ENCODE measurements at places on chromosomes 3 and 15.

GRCh38 chr3:127170814-127171213, 22.1 kb upstream of the PRR23E start:
- no peak for DNase-seq

- no peak for DNase-seq
Measured at GRCh38 chr3:128846486-128846891, 32.9 kb upstream of the ACAD9 start.

DNA sequence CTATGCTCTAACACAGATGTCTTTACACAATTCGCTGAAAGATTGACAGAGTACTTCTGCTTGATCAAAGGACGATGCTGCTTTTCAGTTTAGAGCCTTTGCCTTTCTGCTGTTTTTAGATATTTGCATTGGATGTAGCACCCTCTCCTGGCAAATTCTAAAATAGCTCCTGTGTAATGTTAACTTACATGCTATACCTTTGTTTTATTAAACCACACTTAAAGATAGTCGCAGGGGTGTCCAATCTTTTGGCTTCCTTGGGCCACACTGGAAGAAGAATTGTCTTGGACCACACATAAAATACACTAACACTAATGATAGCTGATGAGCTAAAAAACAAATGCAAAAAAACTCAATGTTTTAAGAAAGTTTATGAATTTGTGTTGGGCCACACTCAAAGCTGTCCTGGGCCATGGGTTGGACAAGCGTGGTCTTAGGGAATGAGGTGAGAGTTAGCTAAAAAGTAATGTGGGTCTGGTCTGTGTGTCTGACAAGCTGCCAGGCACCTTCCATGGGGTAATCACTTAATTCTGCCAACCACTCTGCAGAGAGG, 62.9 kb downstream of the ATG7 start:
- peak; percentile 9 for DNase-seq

- DNase-seq, result no peak
Measured at GRCh38 chr3:108757404-108757982, at the start of gene RETNLB. Gene RETNLB, minus strand, starts transcription at chr3:108757410. Its CDS starts 225 bp downstream, at chr3:108757185.

DNA sequence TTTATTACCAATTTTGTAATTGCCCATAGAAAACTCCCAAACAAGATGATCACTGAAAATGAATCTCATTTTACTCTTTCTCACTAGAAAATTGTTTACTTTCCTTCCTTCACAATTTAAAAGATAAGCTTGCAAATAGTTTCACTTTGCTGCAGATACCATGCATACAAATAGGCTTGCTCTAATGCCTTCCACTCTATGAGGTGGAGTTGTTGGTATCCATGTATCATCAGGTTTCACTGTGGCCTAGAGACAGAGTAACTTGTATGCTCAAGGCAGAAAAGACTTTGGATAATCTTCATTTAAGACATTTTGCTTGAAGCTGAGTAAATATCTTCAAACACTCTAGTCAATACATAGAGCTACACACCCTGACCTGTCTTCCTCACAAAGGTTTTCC, 60.8 kb downstream of the RYK start:
- no peak for DNase-seq

- no peak for DNase-seq
Measured at GRCh38 chr3:119293105-119293870, 895 bp upstream of the ARHGAP31 start.

DNA sequence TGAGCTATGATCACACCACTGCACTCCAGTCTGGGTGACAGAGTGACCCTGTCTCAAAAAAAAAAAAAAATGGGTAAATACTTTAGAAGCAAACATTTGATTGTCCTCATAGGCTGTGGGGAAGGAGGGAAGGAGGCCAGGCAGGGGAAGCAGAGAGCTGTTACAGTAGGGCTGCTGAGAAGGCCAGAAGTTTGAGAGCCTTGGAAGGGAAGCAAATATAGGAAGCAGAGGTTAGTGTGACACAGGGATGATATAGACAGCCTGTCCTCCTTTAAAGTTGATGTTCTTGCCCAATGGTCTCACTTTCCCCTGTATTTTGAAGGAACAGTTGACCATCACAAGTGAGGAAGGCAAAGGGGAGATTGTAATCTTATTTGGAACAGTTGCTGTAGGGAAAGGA, 5.3 kb upstream of the ALPK3 start:
- no peak for DNase-seq

DNA sequence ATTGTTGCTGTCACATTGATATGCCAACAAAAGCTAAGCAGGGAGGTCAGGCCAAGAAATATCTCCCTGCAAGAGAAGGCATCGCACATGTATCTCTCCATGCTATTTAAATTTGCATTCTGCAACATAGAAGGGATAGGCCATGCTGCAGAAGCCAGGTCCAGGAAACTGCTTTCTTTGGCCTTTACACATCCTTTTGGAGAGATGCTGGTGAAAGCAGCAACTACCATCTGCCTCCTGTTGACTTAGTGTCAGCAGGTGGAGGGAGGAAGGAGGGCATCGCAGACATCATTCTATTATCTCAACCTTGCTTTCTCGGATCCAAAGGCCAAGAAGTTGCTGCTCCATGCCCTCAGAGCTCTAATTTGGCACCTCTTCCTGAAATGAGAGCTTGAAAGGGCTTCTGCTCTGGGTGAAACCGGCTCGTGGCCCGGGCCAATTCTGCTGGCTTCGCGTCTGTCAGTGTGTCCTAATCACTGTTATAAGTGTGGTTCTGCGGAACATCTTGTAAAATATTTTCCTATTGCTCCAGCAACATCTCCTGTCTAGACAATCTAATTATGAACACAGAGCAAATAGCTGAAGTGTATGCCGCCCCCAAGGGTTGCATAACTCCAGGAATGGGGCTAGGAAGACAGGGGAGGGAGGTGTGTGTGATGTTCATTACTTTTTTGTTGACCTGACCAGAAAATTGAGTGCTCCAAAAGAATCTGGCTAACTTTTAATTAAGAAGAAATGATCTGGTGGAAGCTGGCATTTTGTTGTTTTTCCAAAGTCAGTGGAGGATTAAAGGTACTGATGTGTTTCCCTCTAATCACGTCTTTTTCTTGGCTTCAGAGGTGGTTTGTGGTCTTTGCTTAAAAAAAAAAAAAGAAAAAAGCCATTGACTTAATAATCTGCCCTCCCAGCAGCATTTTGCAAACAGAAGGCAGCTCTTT, 89.1 kb downstream of the TPRG1 start:
- DNase-seq, result no peak

DNA sequence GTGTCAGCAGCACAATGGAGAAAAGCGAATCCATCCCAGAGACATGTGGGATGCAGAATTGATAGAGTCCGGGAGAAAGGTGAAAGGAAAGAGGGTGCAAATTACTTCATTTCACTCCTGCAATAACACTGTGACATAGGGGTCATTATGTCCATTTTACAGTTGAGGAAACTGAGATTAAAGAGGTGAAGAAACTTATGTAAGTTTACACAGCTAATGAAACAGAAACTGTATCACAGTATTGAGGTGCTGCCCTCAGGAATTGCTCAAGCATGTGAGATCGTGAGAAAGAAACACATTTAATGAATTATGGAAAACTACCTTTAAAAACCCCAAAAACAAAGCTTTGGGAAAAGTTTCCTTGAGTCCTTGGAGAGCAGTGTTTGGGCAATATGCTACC, 103.6 kb upstream of the PFN2 start:
- DNase-seq, result no peak

- no peak for DNase-seq
Measured at GRCh38 chr3:182565916-182566796, 227.1 kb upstream of the ATP11B start.

DNA sequence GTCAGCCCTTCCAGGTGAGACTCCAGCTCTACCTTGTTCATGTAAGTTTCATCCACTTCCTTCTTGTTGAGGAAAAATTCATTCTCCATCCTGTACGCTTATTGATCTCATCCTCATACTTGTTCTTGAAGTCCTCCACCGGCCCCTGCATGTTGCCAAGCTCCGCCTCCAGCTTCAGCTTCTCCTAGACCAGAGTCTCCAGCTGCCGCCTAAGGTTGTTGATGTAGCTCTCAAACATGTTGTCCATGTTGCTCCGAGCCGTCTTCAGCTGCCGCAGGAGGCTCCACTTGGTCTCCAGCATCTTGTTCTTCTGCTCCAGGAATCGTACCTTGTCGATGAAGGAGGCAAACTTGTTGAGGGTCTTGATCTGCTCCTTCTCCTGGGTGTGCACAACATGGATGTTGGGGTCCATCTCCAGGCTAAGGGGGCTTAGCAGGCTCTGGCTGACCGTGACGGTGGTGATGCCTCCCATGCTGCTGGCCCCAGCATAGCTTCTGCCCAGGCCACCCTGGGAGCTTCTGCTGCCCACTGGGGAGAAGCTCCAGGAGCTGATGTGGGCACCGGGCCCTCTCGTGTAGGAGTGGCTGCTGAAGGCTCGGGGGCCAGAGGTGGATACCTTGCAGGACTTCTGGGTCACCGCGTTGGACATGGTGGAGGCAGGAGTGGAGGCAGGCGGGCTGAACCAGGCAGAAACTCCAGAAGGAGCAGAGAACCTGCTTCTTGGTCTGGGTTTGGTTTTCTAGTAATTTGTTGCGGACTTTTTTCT, 422.6 kb upstream of the ARPP21 start:
- DNase-seq, result no peak

- DNase-seq, result no peak
Measured at GRCh38 chr15:27671819-27672437, 427.2 kb downstream of the OCA2 start.

- DNase-seq, result no peak
Measured at GRCh38 chr15:51708013-51708412, 26.7 kb downstream of the SCG3 start.

DNA sequence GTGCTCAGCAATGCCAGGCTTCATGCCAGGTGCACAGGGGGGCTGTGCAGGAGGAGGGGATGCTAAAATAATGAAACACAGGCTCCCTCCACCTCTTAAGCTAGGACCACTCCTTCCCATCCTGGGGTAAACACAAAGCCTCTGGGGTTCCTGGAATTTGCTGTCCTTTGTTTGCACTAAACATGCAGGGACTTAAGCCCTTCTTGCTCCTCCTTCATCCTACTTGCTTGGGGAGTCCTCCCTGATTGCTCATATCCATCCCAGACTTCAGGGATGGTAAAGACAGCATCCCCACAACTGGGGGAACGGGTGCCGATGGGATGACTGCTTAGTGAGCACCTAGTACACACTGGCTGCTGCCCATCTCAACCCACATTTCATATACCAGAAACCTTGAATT, 5.1 kb downstream of the LINGO1 start:
- no peak for DNase-seq

GRCh38 chr15:86127547-86127946, 47.9 kb downstream of the AGBL1 start:
- DNase-seq, result no peak

DNA sequence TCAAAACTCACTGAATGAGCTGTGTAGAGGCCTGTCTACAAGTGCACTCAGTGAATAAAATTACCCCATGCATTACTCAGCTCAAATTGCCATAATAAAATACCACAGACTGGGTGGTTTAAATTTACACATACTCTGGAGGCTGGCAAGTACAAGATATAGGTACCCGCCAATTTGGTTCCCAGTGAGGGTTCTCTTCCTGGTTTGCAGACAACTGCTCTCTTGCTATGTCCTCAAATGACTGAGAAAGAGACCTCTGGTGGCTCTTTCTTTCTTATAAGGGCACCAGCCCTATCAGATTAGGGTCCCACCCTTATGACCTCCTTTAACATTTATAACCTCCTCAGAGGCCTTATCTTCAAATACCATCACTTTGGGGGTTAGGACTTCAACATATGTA, 237.0 kb downstream of the CPNE4 start:
- DNase-seq, result no peak

GRCh38 chr15:33124279-33124678, 70.2 kb downstream of the FMN1 start:
- no peak for DNase-seq

- no peak for DNase-seq
Measured at GRCh38 chr15:78407608-78408354, 30.2 kb upstream of the IREB2 start.

GRCh38 chr15:81111510-81112470, 22.3 kb upstream of the CFAP161 start:
- DNase-seq, result peak; percentile 9

DNA sequence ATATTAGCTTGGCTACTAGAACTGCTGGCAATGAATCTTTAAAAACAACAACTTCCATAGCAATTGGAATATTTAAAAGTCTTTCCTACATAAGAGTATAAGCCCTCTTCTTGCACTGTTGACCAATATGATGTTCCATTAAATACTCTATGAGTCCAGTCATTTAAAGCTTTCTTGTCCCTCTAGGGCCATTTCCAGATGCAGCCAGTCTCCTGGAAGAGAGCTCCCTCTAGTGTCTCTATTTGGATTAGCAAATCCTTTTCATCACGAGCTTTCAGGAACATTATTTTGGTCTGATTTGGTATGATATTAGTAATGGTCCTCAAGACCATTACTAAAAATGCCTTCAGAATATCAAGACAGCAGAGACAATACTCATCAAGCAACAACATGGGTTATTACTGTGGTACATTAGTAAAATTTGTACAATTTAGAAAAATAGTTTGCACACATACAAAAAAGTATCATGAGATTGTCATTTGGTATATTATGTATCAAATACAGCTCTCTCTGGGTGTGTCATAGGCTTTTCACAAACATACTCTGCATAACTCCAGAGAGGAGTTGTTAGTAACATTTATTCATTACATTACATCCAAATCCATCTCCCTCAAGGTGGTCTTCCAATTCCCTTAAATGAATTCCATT, 101.3 kb downstream of the DPH6 start:
- DNase-seq, result peak; percentile 26

GRCh38 chr3:132642539-132642847, 17.1 kb downstream of the ACAD11 start:
- DNase-seq, result no peak

DNA sequence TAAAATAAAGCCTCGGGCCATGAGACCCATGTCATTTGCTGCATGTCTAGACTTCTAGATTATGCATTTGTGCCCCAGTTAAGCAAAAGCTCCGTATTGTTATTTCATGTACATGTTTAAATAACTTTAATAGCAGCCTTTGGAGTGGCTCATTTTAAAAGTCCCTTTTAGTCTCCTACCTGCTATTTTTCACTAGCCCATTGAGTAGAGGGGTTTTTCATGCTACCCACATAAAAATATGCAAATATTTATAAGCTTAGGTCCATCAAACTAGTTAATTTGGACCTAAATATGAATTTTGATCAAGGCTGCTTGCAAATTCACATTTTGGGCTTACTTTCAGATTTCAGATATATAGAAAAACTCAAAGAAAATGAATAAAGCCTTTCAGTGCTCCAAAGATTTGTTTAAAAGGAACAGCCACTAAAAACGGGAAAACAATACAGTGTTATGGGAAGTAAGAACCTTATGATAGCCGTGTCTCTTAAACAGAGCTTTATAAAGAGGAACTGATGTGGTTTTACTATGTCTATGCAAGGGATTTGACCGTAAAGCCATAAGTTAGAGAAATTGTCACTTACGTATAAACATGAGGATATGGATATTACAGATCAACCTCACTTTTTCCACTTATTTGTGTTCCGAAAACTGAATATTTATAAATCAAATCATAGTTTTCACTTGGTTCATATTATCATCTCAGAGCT, 30.0 kb downstream of the FILIP1L start:
- no peak for DNase-seq

- peak; percentile 2 for DNase-seq
Measured at GRCh38 chr3:66816090-66816761, 181.9 kb upstream of the KBTBD8 start.

- DNase-seq, result no peak
Measured at GRCh38 chr3:126399351-126399735, 4.6 kb downstream of the CFAP100 start.
